Pericardium fibroblast (primary cell): ENCODE measurements at places on chromosomes 5 and 9. TPM values are rescaled to one million over a fixed set of nuclear protein-coding genes. Genes with fewer than 3 reads are reported as not detected.

Gene INSL6
- not detected in 2 replicates for total RNA-seq

Gene SLC46A2
- total RNA-seq = not detected in 2 replicates

Gene PCDHA4
- total RNA-seq = 0.23 TPM in 1 of 2 replicates, not detected in the other

Gene TMEM174
- total RNA-seq = not detected in 2 replicates

Gene PTGDS
- total RNA-seq = 304 and 428 TPM in 2 replicates

Gene DMGDH
- total RNA-seq = 0.93 and 3.3 TPM in 2 replicates

Gene ADGRD2
- total RNA-seq = not detected in 2 replicates

Gene LYSMD3
- 7.6 and 12.1 TPM in 2 replicates for total RNA-seq

Gene ALDH1A1
- 6.9 and 25.0 TPM in 2 replicates for total RNA-seq

Gene CHMP5
- total RNA-seq = 65.7 and 66.4 TPM in 2 replicates

Gene ADAMTSL1
- 14.8 and 37.4 TPM in 2 replicates for total RNA-seq

Gene SPATA31A3
- not detected in 2 replicates for total RNA-seq

Gene SNX24
- total RNA-seq = 13.1 and 21.9 TPM in 2 replicates

Gene GM2A
- total RNA-seq = 31.9 and 38.0 TPM in 2 replicates

Gene CD14
- total RNA-seq = 0.17 and 4.3 TPM in 2 replicates

Gene ANKRD20A1
- total RNA-seq = 0.17 TPM in 1 of 2 replicates, not detected in the other

Gene SLC1A1
- 3.8 and 9.7 TPM in 2 replicates for total RNA-seq

Gene IFNA13
- not detected in 2 replicates for total RNA-seq

Gene SLC25A2
- not detected in 2 replicates for total RNA-seq

Gene LHX3
- total RNA-seq = not detected in 2 replicates

Gene EGFLAM
- total RNA-seq = 2.0 and 4.0 TPM in 2 replicates

Gene ARL14EPL
- not detected in 2 replicates for total RNA-seq

Gene SCGB3A2
- not detected in 2 replicates for total RNA-seq

Gene HAVCR1
- total RNA-seq = not detected in 2 replicates

Gene ZNF366
- 0.51 TPM in 1 of 2 replicates, not detected in the other for total RNA-seq

Gene SPINK13
- total RNA-seq = not detected in 2 replicates
